ENCODE measurements at places on chromosomes 5 and 9.

GRCh38 chr9:96149533-96150280 is 152.3 kb downstream of the HSD17B3 start:
- DNase-seq, result no peak

- DNase-seq, result no peak
Measured at GRCh38 chr9:86885232-86885631, 62.1 kb downstream of the GAS1 start.

DNA sequence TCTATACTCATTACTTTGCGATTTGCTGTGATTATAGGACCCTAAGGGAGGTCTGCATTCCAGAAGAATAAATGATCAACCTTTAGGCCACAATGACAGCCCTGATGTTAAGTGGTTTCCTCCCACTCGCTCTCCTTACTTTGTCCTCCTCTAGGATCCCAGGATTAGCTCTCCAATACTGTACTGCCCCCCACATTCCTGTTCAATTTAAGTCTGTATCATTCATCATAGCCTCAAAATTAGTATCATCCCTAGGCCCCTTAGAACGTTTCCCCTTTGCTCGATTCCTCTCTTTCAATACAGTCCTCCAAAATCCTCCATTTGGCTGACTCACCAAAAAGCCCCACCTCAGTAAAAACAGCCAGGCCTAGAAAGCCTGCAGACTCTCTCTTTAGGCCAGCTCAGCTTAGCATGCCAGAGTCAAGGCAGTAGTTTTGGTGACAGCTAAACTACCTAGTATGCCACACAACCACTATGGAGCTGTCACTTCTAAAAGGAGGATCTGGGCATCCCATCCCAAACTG is 24.4 kb downstream of the RNF145 start:
- no peak for DNase-seq

DNA sequence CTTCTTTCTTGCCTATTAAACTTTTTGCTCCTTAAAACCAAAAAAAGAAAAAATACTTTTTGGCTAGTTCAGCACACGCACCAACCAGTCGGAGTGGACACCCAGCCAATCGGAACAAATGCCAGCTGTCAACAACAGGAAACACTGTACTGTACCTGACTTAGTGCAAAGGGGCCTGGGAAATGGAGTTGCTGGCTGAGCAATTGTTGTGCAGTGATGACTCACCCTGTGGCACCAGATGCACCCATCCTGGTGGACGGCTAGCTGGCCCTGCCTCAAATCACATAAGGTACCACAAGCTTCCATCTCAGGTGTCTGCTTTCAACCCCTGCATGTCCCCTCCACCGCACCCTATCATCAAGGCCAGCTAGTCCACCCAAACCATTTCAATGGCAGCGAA is 20.9 kb downstream of the FOXE1 start:
- no peak for DNase-seq

DNA sequence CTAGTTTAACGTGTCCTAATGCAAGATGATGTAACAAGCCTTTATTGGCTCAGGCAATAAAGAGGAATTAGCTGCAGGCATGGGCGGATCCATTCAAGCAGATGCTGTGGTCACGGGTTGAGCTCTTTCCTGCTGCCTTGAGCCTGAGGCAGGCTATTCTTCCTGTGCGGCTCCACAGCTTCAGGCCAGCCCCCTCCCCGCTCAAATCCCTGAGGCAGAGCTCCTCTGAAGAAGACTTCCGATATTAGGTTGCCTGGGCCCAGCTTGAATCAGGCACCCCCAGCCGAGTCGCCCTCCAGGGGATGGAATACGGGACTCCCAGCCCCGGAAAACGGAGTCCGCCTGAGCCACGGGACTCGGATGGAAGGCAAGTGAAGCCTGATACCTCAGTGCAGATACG is 95.0 kb upstream of the RUFY1 start:
- DNase-seq, result no peak

- no peak for DNase-seq
Measured at GRCh38 chr9:91090130-91090410, 271.6 kb downstream of the AUH start.

GRCh38 chr5:124819201-124819600 is 72.8 kb upstream of the ZNF608 start:
- no peak for DNase-seq

DNA sequence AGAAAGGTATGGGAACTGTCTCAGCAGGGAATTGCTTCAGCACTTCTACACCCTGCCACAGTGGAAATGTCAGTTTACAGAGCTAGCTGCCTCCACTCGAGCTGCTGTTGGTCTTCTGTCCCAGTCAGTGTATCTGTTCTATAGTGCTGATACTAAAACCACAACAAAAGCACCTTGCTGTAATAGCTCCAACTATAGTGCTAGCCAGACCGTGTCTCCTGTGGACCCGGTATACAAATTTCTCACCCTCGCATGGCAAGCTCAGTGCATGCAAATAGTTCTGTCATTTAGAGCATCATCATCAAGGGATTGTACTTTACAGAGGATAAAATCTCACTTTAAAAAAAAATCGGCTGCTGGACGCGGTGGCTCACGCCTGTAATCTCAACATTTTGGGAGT is 51.5 kb upstream of the IQGAP2 start:
- no peak for DNase-seq

- DNase-seq, result no peak
Measured at GRCh38 chr5:109743770-109744212, 54.1 kb downstream of the MAN2A1 start.

DNA sequence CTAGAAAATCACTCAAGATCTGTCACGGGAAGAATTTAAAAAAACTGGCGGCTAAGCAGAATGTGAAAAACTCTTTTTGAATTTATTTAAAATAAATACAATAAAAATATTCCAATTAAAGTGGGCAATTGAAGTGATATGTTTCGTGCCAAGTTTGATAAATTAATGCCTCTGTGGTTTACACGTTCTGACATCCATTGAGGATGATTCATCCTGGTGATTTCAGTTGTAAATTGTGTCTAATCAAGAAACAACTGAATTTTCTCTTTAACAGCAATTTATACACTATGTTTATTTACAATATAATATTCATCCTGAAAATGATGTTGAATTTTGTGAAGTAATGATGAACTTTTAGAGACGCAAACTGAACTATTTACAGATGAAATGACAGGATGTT is 21.0 kb upstream of the OSMR start:
- DNase-seq, result no peak

DNA sequence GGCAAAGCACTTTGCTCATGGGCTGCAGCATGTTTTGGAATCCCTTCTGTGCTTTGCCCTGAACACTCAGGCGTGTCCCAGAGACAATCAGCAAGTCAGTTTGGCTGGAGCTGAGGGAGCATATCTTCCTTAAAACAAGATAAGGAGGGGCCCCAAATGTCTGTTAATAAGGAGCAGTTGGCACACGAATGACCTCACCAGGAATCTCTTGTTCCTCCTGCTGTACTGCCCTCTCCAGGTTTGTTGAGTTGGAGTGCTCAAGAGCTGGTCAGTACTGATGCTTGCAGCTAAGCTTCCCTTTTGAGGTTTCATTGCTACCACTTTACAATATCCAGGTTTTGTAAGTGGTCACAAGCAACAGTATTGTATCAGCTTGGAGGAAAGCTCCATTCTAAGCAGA is 101.3 kb upstream of the EGFLAM start:
- no peak for DNase-seq

- DNase-seq, result no peak
Measured at GRCh38 chr9:109737295-109737694, 42.7 kb upstream of the PALM2AKAP2 start.

DNA sequence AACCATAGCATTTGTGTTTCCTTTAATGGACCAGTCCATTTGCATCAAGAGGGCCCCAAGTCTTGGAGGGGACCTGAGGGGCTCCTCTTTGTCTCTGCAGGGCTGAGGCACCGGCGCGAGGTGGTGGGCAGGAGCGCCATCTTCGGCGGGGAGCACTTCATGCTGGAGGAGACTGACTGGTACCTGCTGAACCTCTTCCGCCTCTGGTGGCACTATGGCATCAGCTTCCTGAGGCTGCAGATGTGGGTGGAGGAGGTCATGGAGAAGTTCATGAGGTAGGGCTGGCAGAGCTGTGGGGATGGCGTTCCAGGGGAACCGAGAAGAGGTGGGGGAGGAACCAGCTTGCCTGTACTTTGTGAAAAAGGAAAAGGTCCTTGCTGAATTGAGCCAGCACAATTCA is 6.1 kb downstream of the PCYOX1L start:
- DNase-seq, result no peak

DNA sequence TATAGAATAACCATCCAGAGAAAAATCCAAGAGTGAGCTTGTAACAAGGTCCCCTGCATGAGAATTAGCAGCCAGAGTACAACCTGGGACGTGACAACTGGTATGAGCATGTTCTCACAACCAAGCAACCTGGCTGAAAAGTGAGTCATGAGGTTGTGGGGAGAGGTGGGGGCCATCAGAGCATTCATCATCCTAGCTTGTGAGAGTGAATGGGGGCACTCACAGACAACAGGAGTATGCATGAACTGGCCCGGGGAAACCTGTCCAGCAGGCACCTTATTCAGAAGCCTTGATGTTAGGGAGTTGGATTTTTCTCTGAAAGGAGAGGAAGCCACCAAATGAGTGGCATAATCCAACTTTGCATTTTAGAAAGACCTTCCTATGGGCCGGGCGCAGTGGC is 113.0 kb downstream of the FRMD3 start:
- DNase-seq, result no peak

DNA sequence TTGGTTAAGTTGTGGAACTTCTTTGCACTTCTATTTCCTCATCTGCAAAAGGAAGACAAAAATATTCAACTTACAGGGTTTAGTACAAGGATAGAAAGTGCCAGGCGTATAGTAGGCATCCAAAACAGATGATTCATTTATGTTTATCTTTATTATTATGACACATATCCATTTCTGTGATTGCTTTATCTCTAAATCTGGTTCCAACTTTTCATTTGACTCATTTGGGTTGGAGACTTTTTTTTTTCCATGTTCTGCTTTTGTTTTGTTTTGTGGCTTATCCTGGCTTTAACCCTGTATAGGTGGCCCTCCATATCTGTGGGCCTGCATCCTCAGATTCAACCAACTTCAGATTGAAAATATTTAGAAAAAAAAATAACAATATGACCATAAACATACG is 186.7 kb upstream of the SLC24A2 start:
- no peak for DNase-seq

- no peak for DNase-seq
Measured at GRCh38 chr5:68137511-68138140, 77.9 kb upstream of the PIK3R1 start.

DNA sequence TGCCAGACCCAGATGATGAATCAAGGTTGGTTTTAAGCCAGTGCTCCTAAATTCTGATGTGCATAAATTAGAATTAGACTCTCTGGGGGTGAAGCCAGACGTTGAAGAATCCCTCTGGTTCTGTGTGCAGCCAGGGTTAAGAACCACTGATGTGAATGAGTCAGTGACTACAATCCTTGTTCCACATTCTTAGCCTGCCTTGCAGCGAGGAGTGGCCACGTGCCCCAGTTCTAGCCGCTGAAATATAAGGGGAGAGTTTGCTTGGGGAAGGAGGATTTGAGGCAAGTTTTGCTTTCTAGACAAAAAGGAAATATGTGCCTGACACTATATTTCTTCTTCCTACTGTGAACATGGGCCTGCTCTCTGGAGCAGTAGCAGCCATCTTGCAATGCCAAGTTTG is 34.2 kb upstream of the MSH3 start:
- no peak for DNase-seq

GRCh38 chr5:9686216-9686615 is 56.1 kb upstream of the TAS2R1 start:
- DNase-seq, result no peak

DNA sequence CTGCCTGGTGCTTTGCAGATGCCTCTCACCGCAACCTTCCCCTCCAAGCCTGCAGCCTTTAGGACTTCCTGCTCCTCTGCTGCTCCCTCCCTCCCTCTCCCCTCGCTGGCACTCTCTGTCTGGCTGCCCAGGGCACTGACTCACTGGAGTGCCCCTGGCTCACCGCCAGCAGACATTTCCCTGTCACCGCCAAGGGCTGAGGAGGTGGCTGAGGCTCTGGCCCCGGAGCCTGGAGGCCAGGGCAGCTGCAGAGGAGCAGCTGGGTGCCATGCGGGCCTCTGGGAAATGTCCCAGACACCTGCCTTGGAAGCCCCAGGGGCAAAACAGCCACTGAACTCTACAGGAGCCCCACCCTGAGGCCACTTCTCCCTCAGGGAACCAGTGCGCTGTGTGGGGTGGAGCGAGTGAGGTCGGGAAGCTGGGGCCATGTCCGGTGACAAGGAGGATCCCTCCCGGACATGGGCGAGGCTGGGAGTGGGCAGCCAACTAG is 53.4 kb downstream of the TENT4A start:
- DNase-seq, result peak; percentile 40

GRCh38 chr9:83312537-83312936 is 225.7 kb downstream of the FRMD3 start:
- no peak for DNase-seq

- peak; percentile 16 for DNase-seq
Measured at GRCh38 chr5:82622711-82623514, 344.8 kb upstream of the RPS23 start.

DNA sequence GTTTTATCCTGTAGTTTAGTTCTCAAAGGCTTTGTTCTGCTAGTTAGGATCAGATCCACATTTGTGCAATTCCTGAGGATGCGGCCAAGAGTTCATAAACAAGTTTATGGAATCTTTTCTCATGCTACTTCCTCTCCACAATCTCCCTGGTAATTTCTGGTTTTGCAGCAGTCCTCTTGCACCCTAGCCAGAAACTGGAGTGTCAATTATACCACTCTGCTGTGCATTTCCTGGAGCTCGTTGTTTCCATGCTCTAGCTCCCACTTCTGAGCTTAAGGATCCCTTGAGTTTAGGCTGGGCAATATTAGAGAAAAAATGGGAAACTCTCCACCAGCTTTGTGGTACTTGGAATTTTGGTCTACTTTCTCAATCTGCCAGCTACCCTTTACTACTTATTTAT is 474.7 kb downstream of the DIRAS2 start:
- no peak for DNase-seq

DNA sequence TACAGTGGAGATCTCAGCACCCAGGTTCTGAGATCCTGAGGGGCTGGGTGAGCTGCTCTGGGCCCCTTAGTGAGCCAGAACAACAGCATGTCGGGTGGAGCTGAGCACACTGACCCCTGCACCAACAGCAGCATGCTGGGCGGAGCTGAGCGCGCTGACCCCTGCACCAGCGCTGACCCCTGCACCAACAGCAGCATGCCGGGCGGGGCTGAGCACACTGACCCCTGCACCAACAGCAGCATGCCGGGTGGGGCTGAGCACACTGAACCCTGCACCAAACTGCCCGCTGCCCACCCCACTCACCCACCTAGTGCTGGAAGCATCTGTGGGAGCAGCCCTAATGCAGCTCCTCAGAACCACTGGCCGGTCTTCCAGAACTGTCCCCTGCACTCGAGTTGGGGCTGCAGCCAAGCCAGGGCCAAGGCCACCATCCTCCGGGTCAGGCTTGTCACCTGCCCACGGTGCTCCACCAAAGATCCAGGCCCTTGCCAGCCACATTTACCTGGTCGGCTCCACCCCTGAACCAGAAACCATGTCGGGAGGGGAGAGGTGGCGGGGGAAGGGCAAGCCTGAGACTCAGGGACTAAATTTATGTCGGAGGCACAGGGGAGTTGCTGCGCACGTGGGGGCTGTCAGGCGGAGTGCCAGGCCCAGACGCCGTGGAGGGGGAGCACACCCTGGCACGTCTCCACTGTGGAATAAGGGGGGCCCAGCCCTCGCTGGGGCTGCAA is 80.3 kb downstream of the ADAMTS2 start:
- no peak for DNase-seq

- no peak for DNase-seq
Measured at GRCh38 chr5:138626333-138626944, 51.2 kb upstream of the HSPA9 start.
